Endothelial cell of umbilical vein (primary cell): ENCODE measurements at places on chromosomes 1 and 21. TPM values are rescaled to one million over a fixed set of nuclear protein-coding genes. Genes with fewer than 3 reads are reported as not detected.

GRCh38 chr1:213953806-213954205 is 34.0 kb upstream of the PROX1 start:
- no peak overlapping the region for H3K27ac ChIP-seq
- no peaks in the 10 kb centered on the region for H3K36me3 ChIP-seq
- H3K4me1 ChIP-seq, result no peaks in the 10 kb centered on the region
- no peak overlapping the region for H3K4me3 ChIP-seq
- DNase-seq, result no peak
- no peaks in the 10 kb centered on the region for H3K27me3 ChIP-seq

DNA sequence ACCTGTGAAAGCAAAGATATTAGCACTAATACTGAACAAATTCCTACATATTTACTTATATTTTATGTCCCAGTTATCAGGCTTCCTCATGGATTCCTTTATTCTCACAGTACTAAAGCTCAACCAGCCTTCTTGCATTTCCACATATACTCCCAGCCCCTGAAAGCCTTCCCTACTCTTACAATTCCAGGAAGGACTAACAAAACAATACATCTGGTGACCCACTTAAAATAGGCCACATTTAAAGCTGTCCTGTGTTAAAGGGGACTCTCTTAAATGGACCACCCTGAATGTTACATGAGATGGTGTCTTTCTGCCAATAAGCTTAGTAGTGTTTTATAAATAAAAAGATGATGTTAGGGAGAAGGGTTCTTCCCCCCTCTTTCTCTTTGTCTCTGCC is 54.4 kb downstream of the NTMT2 start:
- H3K36me3 ChIP-seq, result no peaks in the 10 kb centered on the region
- no peak overlapping the region for H3K4me3 ChIP-seq
- DNase-seq, result no peak
- no peaks in the 10 kb centered on the region for H3K27me3 ChIP-seq

DNA sequence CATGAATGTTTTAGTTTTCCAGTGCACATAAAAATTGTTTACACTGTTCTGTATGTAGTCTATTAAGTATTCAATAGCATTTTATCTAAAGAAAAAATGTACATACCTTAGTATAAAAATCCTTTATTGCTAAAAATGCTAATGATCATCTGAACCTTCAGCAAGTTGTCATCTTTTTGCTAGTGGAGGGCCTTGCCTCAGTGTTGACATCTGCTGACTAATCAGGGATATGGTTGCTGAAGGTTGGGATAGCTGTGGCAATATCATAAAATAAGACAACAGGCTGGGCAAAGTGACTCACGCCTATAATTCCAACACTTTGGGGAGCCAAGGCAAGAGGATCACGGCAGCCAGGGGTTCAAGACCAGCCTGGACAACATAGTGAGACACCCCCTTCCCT is 9.0 kb downstream of the DYNLT5 start:
- H3K4me3 ChIP-seq, result no peak overlapping the region
- H3K36me3 ChIP-seq, result no peaks in the 10 kb centered on the region
- no peak overlapping the region for H3K27ac ChIP-seq
- no peaks in the 10 kb centered on the region for H3K4me1 ChIP-seq
- no peak for DNase-seq

Gene HAO2
- total RNA-seq, result not detected in 2 replicates

Gene ADAR
- total RNA-seq, result 128 and 141 TPM in 2 replicates

Gene B4GALT2
- 77.7 and 80.0 TPM in 2 replicates for total RNA-seq

DNA sequence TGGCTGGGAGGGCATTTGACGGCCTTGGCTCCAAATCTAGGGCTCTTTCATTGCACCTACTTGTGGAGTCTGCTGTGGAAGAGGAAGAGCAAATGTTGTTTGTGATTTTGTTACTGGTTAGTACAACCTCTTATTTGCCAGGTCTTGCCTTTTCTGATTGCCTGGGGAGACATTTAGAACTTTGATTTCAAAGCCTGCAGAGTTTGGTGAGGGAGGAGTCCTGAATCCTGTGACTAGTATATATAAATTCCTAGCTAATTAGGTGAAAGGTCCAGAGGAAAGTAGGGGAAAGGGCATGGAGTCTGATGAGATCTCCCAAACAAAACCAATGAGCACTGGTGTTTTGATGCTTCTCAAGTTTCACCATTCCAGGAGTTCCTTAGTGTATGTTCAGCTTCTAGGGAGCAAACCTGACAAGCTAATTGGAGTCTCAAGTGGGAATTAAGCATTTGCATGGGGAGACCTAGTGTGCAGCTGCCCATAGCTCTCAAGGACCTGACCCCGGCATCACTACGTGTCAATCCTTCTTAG is 5.1 kb upstream of the HMGCS2 start:
- no peak overlapping the region for H3K27ac ChIP-seq
- no peak overlapping the region for H3K4me3 ChIP-seq
- H3K27me3 ChIP-seq, result peaks cover 25% of the 10 kb centered on the region
- DNase-seq, result no peak
- H3K36me3 ChIP-seq, result no peaks in the 10 kb centered on the region

DNA sequence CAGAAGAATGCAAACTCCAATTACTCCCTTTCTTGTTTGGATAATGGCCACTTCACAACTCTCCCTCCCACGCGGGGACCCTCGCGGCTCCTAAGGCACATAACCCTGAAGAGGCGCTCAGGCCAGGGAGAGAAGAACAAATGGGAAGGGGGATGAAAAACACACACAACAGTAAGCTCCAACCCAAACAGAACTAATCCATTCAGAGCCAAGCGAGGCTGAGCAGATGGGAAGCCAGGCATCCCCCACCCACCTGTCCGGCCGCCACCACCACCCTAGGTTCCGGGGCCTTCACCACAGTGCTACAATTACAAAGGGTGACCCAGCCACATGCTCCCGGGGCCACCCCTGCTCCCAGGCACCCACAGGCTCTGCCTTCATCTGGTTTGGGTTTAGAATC is 101.5 kb downstream of the MRPL37 start:
- no peaks in the 10 kb centered on the region for H3K27me3 ChIP-seq
- H3K27ac ChIP-seq, result no peak overlapping the region
- H3K4me1 ChIP-seq, result peaks cover 17% of the 10 kb centered on the region
- DNase-seq, result no peak
- no peaks in the 10 kb centered on the region for H3K36me3 ChIP-seq
- no peak overlapping the region for H3K4me3 ChIP-seq

DNA sequence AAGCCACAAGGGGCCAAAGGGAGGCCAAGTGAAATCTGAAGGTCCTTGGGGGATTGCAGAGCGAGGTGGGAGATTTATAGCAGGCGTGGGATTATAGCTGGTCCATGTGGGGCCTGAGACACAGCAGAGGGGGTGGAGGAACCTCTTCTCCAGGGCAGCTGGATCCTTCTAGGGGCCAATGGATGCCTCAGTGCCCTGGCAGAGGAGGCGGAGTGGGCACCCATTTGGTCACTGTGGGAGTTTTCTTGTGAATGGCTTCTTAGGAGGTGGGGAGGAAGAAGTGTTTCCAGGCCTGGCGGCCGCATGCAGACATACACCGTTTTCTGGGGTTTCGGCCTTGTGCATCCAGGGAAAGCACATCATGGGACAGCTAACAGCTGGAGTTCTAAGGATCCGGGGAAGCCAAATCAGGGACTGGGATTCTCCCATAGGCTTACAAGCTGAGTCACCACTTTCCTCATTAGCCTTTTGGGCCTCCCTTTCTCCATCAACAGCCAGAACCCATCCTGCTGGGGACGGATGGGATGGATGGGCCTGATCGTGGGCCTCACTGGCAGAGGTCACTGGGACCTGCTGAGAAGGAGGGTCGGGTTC is 76.5 kb downstream of the RHOU start:
- H3K4me1 ChIP-seq, result no peaks in the 10 kb centered on the region
- DNase-seq, result no peak
- no peaks in the 10 kb centered on the region for H3K27me3 ChIP-seq
- H3K27ac ChIP-seq, result no peak overlapping the region
